WTC11 (cell line): ENCODE measurements at places on chromosomes 12 and 14. TPM values are rescaled to one million over a fixed set of nuclear protein-coding genes. Genes with fewer than 3 reads are reported as not detected.
A peak's percentile ranks its signal among the peaks of the same experiment; 100 is the strongest.

GRCh38 chr14:43651185-43651787, 855.8 kb downstream of the FSCB start:
- H3K4me1 ChIP-seq = peaks cover 3% of the 10 kb centered on the region; the same call in 1 of the 2 replicates
- no peak overlapping the region for H3K4me3 ChIP-seq
- H3K36me3 ChIP-seq = peaks cover 4% of the 10 kb centered on the region; the same call in 1 of the 2 replicates
- H3K27me3 ChIP-seq = no peaks in the 10 kb centered on the region
- no peak overlapping the region for H3K27ac ChIP-seq

GRCh38 chr14:71754422-71755095, 177.7 kb upstream of the RGS6 start:
- no peak overlapping the region for H3K4me3 ChIP-seq
- DNase-seq = peak; percentile 36
- H3K27ac ChIP-seq = no peak overlapping the region; the same call in 1 of the 2 replicates

DNA sequence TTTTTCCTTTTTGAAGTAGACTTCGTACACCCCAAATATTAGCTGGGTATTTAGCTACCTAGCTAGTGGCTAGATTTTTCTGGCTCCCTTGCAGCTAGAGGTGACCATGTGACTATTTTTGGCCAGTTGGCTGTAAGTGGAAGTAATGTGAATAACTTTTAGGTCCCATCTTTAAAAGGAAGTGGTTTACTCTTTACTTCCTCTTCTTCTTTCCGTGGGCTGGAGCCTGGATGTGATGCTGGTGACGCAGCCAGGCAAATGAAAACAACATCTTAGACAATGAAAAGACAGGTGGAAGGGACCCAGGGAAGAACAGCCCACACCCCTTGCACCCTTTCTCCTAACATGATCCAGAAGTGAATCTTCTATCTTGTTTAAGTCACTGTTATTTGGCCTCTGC, 245.5 kb downstream of the ATP23 start:
- H3K4me1 ChIP-seq = no peaks in the 10 kb centered on the region
- no peaks in the 10 kb centered on the region for H3K27me3 ChIP-seq
- no peak overlapping the region for H3K27ac ChIP-seq
- H3K36me3 ChIP-seq = peaks cover 5% of the 10 kb centered on the region; the same call in 1 of the 2 replicates
- DNase-seq = no peak

MSRB3 gene
- total RNA-seq = 0.80 to 1.8 TPM (median 0.85 TPM) in 3 replicates

- H3K27me3 ChIP-seq = peaks cover 100% of the 10 kb centered on the region
- H3K27ac ChIP-seq = peak overlapping the region; percentile 66
- peak overlapping the region; percentile 68 for H3K4me3 ChIP-seq
Observed at GRCh38 chr14:56855891-56856461, 45.7 kb upstream of the OTX2 start.

GRCh38 chr12:118432812-118433545, 56.6 kb downstream of the SUDS3 start:
- no peak overlapping the region for H3K27ac ChIP-seq
- DNase-seq = no peak
- H3K4me1 ChIP-seq = peaks cover 20% of the 10 kb centered on the region
- no peak overlapping the region for H3K4me3 ChIP-seq

RDH16 gene
- total RNA-seq = 0.85 to 1.2 TPM (median 1.0 TPM) in 3 replicates

GRCh38 chr12:9221483-9221882, 13.3 kb upstream of the PZP start:
- H3K27ac ChIP-seq = no peak overlapping the region
- no peak for DNase-seq
- H3K4me1 ChIP-seq = no peaks in the 10 kb centered on the region
- no peak overlapping the region for H3K4me3 ChIP-seq
- H3K36me3 ChIP-seq = peaks cover 4% of the 10 kb centered on the region

YEATS4 gene
- total RNA-seq = 33.3 to 37.1 TPM (median 33.5 TPM) in 3 replicates

DNA sequence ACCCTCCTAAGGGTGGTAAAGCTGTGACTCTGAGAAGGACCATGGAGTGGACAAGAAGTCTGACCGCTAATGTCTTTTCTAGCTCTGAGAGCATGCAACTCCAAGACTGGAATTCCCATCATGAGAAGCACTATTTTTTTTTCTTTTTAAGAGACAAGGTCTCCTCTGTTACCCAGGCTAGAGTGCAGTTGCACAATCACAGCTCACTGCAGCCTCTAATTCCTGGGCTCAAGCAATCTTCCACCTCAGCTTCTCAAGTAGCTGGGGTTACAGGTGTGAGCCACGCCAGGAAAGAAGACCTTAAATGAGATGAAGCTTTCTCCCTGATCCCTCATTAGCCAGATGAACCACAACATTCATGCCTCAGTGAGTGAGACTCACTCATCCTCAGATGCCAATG, 19.2 kb downstream of the VDR start:
- no peak overlapping the region for H3K4me3 ChIP-seq
- no peaks in the 10 kb centered on the region for H3K27me3 ChIP-seq
- no peak overlapping the region for H3K27ac ChIP-seq
- no peaks in the 10 kb centered on the region for H3K36me3 ChIP-seq

PAX9 gene
- total RNA-seq = not detected in 3 replicates

OLR1 gene
- 0.09 to 0.21 TPM in 2 of 3 replicates, not detected in the other for total RNA-seq

- peaks cover 6% of the 10 kb centered on the region for H3K27me3 ChIP-seq
- no peak for DNase-seq
- no peak overlapping the region for H3K4me3 ChIP-seq
- peaks cover 33% of the 10 kb centered on the region for H3K4me1 ChIP-seq
Observed at GRCh38 chr14:95226801-95227200, 69.5 kb upstream of the DICER1 start.

UBE3B gene
- 28.9 to 32.2 TPM (median 29.3 TPM) in 3 replicates for total RNA-seq

- H3K4me3 ChIP-seq = no peak overlapping the region
- no peak overlapping the region for H3K27ac ChIP-seq
- no peak for DNase-seq
Observed at GRCh38 chr12:67568055-67568454, 80.5 kb upstream of the DYRK2 start.

DNA sequence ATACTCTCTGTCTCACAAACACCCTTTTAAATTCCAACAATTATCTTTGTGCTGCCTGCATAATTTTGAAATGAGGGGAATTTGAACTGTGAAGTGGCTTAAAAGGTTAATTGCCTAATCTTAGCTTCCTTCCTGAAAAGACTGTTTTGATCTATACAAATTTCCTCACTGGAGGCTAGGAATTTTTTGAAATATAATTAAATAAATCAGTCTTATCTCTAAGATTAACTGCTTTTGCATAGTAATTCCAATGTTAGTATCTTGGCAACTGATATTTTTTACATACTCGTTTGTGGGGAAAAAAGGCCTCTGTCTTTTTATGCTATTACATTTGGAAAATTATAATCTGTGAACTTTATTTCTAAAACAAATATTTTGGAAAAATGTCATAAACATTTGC, 498.5 kb downstream of the TMTC2 start:
- no peak for DNase-seq
- peaks cover 10% of the 10 kb centered on the region for H3K4me1 ChIP-seq
- no peak overlapping the region for H3K27ac ChIP-seq
- no peak overlapping the region for H3K4me3 ChIP-seq
- H3K27me3 ChIP-seq = no peaks in the 10 kb centered on the region; the same call in 1 of the 2 replicates
- no peaks in the 10 kb centered on the region for H3K36me3 ChIP-seq

DNA sequence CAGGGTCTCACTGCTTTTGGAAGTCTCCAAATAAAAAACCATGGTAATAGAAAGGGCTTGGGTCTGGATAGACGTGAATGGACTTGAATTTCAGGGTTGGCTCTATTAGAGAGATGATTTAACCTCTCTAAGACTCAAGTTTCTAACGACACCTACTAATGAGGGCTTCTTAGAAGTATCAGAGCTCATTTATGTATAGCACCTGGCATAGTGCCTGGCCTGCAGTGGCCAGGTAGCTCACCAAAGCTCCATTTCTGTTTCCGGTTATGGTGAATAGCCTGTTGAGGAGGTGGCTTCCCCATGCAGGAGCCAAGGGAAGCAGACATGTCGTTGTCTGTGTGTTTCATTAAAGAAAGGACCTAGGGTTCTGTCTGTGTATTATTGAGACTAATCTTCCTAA, 108.6 kb downstream of the ETV6 start:
- no peak overlapping the region for H3K27ac ChIP-seq
- H3K36me3 ChIP-seq = peaks cover 3% of the 10 kb centered on the region; the same call in 1 of the 2 replicates
- H3K4me1 ChIP-seq = peaks cover 40% of the 10 kb centered on the region
- H3K4me3 ChIP-seq = no peak overlapping the region

SLC6A13 gene
- 0.21 to 0.55 TPM (median 0.37 TPM) in 3 replicates for total RNA-seq

KRT79 gene
- total RNA-seq = not detected in 3 replicates

PGAM5 gene
- total RNA-seq = 76.8 to 89.7 TPM (median 81.0 TPM) in 3 replicates

RBM23 gene
- total RNA-seq = 42.4 to 49.4 TPM (median 47.4 TPM) in 3 replicates

MIP gene
- total RNA-seq = not detected in 3 replicates

PLEKHD1 gene
- total RNA-seq = 0.85 to 1.0 TPM (median 0.87 TPM) in 3 replicates

GABARAPL1 gene
- 85.2 to 90.3 TPM (median 87.8 TPM) in 3 replicates for total RNA-seq

RAD51B gene
- total RNA-seq = 14.2 to 27.8 TPM (median 26.4 TPM) in 3 replicates

DNA sequence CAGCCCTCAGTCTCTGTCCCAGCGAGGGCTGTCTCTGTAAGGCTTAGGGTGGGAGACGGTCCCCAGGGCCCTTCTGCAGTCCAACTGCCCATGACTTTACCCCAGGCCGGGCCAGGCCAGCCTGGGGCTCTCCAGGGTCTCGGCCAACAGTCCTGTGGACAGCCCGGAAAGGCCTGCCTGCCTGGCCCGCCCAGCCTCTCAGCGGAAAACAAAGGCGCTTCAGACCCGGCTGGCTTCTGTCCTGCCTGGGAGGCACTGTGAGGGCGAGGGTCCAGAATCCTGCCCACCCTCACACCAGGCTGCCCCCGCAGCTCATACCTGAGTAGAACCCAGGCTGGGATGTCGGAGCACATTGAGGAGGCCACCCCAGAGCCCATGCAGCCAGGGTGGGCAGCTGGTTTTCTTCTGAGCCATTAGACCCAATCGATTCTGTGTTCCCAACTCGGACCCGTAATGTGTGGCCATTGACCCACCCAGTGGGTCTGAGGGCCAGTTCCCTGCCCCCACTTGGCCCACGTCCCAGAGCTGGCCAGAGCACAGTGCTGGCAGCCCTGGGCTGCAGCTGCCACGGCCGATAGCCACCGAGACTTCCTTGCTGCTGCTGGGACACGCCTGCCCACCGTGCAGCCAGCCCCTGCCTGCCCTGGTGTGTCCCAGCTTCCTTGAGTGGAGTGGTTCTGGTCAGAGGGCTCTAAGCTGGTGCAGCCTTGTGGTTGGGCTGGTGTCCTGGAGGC, 1.6 kb downstream of the CRIP2 start:
- peaks cover 57% of the 10 kb centered on the region for H3K27me3 ChIP-seq
- peaks cover 13% of the 10 kb centered on the region; the same call in 1 of the 2 replicates for H3K4me1 ChIP-seq
- no peak for DNase-seq
- peak overlapping the region; percentile 49; the same call in 1 of the 2 replicates for H3K4me3 ChIP-seq
- H3K27ac ChIP-seq = no peak overlapping the region
- H3K36me3 ChIP-seq = no peaks in the 10 kb centered on the region

DNA sequence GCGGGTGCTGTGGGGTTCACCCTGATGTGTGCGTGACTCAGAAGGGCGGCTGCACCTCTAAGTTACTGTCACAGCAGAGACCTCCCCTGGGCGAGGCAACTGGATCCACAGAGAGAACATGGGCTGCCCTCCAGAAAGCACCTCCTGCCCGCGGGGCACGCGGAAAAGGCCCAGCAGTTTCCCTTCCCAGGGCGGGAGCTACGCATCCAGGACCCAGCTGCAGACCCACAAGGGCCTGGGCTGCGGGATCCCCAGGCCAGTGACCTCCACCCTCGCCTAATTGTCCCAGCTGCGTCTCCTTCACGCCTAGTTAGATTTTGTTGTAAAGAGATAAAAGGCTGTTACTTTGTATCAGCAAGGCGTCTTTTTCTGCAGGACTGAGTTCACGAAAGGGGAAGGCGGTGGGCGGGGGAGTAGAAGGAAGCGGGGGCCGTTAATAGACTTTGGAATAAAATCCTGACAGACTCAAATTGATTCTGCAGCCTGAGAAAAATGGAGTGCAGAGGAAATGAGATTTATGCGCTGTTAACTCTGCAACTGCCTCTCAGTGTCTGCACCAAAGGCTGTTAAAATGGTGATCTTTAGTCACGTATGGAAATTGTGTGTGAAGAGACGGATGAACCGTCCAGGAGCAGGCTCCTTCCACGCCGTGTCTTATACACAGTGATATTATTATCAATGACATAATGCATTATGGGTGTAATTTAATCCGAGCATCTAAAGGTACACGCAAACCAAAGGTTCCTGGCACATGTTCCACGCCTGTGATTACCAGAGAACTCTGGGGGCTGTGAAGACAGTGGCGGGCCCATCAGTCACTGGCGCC, 65.9 kb upstream of the FBRSL1 start:
- no peak overlapping the region for H3K4me3 ChIP-seq
- H3K36me3 ChIP-seq = peaks cover 13% of the 10 kb centered on the region

HOXC12 gene
- not detected in 3 replicates for total RNA-seq

DNA sequence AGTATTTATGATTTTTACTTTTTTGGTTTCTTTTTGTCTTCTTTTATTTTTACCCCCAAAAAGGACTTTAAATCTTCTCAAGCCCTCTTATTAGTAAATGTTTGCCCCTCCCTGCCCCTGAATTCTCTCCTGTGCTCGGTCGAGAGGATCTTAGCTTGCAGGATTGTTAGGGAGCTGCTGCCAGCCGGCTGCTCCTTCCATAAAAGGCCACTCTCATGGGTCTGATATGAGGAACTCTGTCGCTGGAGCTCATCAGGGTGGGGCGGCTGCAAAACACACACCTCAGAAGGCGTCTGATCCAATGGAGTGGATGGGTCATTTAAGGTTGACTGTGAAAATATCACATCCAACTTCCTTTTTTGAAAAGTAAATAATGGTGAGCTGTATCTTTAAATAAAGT, 8.5 kb downstream of the LTBR start:
- peaks cover 29% of the 10 kb centered on the region for H3K4me1 ChIP-seq
- H3K27ac ChIP-seq = no peak overlapping the region
- H3K36me3 ChIP-seq = no peaks in the 10 kb centered on the region
- no peak for DNase-seq
- H3K27me3 ChIP-seq = no peaks in the 10 kb centered on the region; the same call in 1 of the 2 replicates

DNA sequence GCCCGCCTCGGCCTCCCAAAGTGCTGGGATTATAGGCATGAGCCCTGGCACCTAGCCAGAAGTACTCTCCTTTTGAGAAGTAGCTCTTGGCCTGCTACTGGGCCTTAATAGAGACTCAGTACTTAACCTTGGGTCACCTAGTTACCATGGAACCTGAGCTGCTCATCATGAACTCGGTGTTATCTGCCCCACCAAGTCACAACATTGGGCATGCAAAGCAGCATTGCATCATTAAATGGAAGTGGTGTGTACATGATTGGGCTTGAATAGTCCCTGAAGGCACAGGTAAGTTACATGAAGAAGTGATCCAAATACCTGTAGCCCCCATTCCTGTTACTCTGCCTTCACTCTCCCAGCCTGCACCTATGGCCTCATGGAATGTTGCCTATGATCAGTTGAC, 18.0 kb upstream of the ATF7 start:
- no peaks in the 10 kb centered on the region for H3K36me3 ChIP-seq
- no peak overlapping the region for H3K4me3 ChIP-seq
- no peak overlapping the region for H3K27ac ChIP-seq

GRCh38 chr14:93263416-93263815, 56.4 kb downstream of the UBR7 start:
- 0 out of 2 replicates have a peak, but pooled peaks cover 4% of the 10 kb centered on the region for H3K4me1 ChIP-seq
- H3K27ac ChIP-seq = peak overlapping the region; percentile 11; the same call in 1 of the 2 replicates
- H3K36me3 ChIP-seq = peaks cover 5% of the 10 kb centered on the region; the same call in 1 of the 2 replicates

DNA sequence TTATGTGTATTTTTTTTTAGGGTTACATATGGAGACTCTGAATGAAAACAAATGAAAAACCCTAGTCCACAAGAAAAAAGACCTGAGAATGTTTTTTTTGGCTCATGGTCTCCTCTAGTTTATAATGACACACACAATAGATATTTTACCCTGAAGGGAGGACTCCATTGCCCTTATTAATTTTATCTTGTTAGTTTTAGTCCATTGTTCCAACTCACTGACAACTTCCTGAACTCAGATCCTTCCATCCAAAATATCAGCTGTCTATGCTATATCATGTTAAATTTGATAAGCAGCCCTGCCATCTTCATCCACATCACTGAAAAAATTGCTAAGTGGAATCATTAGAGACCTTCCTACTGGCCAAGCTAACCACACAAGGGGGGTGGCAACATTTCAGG, 232.1 kb downstream of the MON2 start:
- no peak for DNase-seq
- no peaks in the 10 kb centered on the region for H3K27me3 ChIP-seq
- no peak overlapping the region for H3K4me3 ChIP-seq
